ENCODE measurements at places on chromosomes 11 and 22.

- peak; percentile 17 for DNase-seq
Observed at GRCh38 chr11:105861225-105861624, 160.8 kb downstream of the MSANTD4 start.

DNA sequence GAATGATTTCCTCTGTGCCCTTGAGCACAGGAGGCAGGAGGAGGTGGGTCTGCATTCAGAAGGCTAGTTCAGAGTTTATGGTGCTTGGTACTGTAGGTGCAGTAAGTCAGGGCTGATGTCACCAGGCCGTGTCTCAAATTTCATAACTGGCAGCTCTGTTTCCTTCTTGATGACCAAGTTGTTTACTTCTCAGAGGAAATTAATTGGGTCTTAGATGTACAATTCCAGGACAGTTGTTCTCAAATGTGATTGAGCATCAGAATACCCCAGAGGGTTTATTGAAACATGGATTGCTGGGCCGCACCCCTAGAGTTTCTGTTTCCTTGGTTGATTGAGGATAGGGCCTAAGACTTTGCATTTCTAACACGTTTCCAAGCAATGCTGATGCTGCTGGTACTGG, 6.2 kb downstream of the AMOTL1 start:
- no peak for DNase-seq

- no peak for DNase-seq
Observed at GRCh38 chr22:29125844-29126243, 53.0 kb downstream of the KREMEN1 start.

GRCh38 chr11:100876815-100877520, 189.9 kb downstream of the ARHGAP42 start:
- DNase-seq, result peak; percentile 94

DNA sequence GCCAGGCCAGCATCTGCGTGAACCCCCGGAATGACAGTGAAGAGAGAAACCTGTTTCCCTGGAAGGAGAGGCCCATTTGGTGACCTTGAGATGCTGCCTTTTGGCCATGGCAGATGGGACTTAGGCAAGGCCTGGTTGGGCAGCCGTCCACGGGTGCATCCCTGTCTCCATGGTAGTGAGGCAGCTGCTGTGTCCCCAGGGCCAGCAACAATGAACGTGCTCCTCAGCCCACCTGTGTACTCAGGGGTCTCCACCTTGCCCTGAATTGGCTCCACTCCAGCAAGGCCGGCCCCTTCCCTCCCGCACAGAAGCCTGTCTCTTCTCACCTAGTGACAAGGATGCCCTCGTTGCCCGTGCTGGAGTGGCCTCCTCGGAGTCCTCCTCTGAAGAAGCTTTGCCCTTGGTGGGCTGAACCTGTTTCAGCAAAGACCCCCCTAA, 441.1 kb downstream of the TBC1D22A start:
- DNase-seq, result no peak

GRCh38 chr22:41742918-41743317, 43.6 kb downstream of the MEI1 start:
- DNase-seq, result no peak

- peak; percentile 72 for DNase-seq
Observed at GRCh38 chr11:69939551-69940245, 120.5 kb upstream of the FGF3 start.

GRCh38 chr11:123450623-123451022, 20.6 kb downstream of the GRAMD1B start:
- DNase-seq, result peak; percentile 42

- DNase-seq, result no peak
Observed at GRCh38 chr11:119266517-119267255, 50.2 kb downstream of the MCAM start.

DNA sequence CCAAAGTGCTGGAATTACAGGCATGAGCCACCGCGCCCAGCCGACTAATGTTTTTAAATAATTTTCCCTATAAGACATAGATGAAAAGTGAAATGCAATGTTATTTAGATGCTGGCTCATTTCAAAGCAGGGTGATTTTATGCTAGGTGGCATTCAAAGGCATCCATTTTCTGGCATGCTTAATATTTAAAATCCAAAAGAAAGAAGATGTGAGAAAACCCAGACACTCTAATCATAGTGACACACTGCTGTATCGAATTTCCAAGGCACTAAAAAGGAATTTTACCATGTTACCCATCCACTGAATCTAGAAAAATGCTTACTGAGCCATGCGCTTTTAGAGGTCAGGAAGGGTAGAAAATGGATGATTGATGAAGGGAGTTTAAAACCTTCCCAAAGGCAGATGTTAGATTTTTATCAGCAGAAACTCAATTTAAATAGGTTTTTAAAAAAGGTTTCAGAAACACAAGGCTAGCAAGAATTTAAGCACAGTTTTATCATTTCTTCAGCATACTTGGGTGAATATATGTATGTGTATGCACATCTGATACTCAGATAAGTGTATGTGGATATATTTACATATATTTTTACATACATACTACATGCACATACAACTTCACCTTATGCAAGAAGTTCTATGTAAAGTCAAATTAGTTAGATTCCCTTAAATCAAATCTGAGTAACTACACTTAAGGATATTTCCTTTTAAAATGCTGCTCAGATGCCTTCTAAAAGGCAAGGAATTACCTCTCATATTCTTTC, 24.1 kb upstream of the CCDC89 start:
- no peak for DNase-seq

GRCh38 chr11:83151274-83151977, 5.5 kb upstream of the PCF11 start:
- DNase-seq, result no peak

DNA sequence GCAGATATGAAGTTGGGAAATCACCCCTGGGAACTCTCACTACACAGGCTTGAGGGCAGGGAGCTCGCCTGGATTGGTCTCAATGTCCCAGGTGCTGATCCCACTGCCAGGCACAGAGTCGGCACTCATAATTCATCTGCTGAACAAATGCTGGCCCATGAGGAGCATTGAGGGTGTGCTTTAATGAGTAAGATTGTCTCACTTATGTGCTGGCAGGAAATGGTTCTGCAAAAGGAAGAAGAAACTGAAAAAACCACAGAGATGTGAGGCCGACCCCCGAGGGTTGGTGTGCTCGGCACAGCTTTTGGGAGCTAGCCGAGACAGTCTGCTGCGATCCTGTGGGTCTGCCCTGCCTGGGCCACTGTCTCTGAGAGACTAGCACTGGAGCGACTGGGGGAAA, 9.4 kb downstream of the PLAAT2 start:
- DNase-seq, result no peak

DNA sequence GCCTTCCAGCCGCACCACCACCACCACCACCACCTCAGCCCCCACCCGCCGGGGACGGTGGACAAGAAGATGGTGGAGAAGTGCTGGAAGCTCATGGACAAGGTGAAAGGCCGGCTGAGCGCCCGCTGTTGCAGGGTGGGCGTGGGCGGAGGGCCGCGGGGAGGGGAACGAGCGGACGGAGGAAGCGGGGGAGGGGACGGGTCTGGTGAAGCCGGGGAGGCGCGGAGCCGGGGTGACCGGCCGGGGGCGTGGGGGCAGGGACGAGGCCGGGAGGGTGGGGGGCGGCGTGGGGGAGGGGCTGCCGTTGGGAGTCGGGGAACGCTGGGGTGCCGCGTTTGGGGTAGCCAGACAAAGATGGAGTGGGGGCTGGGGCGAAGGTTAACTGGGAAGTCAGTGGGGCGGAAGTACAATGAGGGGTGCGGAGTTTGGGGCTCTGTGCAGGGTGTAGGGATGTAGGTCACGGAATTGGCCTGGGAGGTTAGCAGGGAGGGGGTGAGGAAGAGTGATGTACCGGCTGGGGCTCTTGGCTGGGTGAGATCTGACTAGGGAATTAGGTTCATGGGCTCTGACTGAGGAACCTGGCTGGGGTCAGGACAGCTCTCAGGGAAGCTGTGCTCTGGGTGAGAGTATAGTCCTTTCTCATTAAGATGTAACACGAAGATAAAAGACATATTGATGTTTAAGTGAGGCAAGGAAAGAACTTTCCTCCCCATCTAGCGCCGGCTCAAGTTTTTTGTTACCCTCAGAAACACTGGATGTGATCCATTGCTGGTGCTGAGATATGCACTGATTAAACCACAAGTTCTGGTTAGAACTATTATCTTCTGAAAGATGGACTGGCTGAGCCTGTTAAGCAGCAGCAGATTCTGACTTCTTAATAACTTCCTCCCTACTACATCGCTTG, 624 bp downstream of the CBL start:
- DNase-seq, result peak; percentile 39

- peak; percentile 71 for DNase-seq
Observed at GRCh38 chr11:20110908-20111669, 49.2 kb downstream of the DBX1 start.

GRCh38 chr22:40332319-40332781, 13.9 kb upstream of the ADSL start:
- peak; percentile 69 for DNase-seq

DNA sequence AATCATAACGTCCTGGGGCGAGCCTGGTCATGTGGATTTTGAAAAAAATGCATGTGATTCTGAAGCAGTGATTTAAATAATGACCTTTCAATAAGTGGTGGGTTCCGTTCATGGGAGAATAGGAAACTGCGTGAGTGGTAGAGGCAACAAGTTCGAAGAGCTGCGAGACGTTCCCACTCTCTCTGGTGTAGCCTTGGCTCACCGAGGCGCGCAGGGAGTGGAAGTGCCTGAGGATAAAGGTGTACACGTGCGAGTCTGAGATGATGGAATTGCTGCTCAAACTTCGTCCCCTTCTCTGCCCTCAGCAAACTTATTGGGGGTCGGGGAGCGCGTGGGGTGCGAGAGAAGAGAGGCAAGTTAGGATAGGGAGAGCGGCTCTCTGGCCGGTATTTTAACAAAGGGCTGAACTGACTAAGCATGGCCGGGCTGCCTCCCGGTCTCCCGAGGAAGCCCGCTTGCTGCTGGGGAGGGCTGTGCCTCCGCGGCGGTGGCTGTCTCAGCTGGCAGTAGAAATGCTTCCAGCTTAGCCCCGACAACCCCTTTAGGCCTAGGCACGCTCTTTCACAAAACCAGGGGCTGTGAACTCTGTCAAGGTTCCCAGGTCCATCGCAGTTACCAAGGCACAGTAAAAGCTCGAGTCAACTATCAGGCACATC, 875 bp upstream of the STT3A start:
- peak; percentile 72 for DNase-seq

DNA sequence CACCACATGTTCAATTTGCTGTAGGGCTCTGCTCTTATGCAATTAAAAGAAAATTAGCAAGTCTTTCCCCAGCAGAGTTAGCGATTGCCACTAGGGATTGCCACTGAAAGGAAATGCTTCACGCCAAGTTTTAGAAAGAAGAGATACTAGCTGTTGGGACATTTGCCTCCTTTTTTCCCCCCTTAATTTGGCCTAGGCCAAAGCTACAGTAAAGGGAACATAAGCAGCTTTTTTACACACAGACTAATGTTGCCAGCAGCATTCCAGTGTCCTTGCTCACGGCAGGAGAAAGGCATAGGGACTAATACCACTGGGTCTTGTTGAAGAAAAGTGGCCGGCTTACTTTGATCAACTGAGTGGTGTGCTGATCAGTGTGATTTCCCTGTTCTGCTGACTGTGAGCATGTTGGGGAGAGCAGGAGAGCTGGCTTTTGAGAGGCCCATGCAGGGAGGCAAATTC, 71.2 kb downstream of the PHF21A start:
- peak; percentile 96 for DNase-seq

DNA sequence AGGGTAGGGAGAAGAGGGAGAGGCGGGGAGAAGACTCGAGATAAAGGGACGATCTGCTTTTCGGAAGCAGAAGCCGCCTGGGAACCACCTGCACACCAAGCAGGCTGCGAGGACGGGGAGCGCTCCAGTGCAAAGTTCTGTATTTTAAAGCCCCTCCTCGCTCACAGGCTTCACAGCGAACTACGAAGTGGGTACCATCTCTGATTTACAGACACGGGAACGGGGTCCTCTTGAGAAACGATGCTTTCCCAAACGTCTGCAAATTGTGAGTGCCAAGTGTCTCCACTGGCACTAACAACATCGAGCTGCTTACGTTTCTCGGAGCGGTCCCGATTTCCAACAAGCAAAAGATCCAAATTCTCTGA, 700 bp upstream of the STX3 start:
- DNase-seq, result peak; percentile 45

- no peak for DNase-seq
Observed at GRCh38 chr22:44927463-44928135, 82.2 kb downstream of the PHF21B start.
